ENCODE measurements at places on chromosomes 7 and 10.

- no peak for DNase-seq
Observed at GRCh38 chr10:9003122-9003521, 948.6 kb downstream of the GATA3 start.

- no peak for DNase-seq
Observed at GRCh38 chr10:93745408-93746065, 12.2 kb upstream of the LGI1 start.

DNA sequence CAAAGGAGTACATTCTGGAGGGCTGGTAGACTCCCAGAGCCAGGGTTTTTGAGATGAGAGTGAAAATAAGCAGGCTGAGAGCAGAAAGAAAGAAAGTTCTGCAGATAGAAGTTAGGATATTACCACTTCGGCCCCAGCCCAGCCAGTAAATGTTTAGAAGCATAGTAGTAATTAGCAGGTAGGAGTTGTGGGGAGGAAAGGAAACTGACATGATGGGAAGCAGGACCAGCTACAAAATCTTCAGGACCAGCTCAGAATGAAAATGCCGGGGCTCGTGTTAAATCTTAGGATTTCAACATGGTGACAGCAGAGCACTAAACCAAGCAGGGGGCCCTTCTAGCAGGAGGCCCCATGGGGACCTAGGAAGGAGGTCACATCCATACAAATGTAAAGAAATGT is 28.7 kb downstream of the PRSS2 start:
- DNase-seq, result no peak

- no peak for DNase-seq
Observed at GRCh38 chr10:104663563-104663962, 22.5 kb downstream of the SORCS3 start.

DNA sequence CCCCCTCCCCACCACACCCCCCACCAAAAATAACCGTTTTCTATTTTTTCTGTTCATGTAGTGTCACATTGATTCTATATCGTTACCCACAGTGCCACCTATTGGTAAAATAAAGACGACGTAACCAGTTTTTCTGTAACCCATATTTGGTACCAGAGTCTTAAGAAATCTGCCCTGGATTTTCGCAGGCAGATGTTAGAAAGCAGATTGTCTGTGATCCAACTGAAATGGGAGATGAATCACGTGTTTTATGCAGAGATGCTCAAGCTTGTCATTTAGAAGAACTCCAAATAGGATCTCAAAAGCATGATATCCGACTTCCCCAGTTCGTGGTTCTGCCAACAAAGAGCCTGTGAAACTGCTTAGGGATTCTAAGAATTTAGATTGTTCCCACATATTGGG is 261.1 kb upstream of the CSTF2T start:
- DNase-seq, result peak; percentile 49

Data from activated CD4-positive, alpha-beta T cell treated with anti-CD3 and anti-CD28 coated beads, Interleukin-2, Interleukin-4, amounts not matched to agents 100 ng/mL and 50 ng/mL, durations not matched to agents 16 hours and 8 hours (primary cell).